ENCODE measurements at places on chromosomes 2 and 18.
A peak's percentile ranks its signal among the peaks of the same experiment; 100 is the strongest.

GRCh38 chr2:72115110-72116080, 32.3 kb downstream of the CYP26B1 start:
- no peak for DNase-seq

GRCh38 chr2:203155406-203155805, 83.4 kb upstream of the CYP20A1 start:
- DNase-seq, result no peak

GRCh38 chr18:74539289-74539688, 5.0 kb downstream of the CNDP1 start:
- DNase-seq, result peak; percentile 22

DNA sequence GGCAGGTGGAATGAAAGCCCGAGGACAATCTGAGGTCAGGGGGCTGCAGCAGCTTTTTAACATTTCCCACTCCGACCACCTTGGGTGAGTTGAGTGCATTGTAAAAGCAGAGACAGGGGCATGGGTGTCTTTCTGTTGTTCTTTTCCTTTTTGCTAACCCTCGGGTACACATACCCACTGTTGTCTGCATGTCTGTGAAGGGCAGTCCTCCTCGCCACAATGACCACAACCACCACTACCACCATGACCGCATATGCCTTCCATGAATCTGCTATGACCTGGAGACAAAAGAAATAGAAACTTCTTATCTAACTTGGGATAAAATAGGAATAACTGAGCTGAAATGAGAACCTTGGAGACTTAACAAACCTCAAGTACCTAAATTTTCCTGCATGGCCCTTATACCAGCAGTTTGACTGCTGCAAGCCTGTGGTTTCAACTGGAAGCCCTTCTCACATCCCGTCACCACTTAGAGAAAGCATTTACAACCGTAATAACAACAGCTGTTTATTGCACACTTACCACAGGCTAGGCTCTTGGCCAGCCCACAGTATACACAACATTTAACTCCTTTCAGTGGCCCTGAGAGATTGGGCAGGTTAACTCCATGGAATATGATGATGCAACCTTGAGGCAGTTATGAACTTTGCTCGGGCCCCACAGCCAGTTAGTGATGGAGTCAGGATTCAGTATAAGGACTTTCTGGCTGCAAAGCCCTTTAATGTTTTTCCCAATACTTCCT, 80.3 kb downstream of the GYPC start:
- no peak for DNase-seq

- no peak for DNase-seq
Measured at GRCh38 chr18:58618822-58619595, 9.9 kb downstream of the ALPK2 start.

DNA sequence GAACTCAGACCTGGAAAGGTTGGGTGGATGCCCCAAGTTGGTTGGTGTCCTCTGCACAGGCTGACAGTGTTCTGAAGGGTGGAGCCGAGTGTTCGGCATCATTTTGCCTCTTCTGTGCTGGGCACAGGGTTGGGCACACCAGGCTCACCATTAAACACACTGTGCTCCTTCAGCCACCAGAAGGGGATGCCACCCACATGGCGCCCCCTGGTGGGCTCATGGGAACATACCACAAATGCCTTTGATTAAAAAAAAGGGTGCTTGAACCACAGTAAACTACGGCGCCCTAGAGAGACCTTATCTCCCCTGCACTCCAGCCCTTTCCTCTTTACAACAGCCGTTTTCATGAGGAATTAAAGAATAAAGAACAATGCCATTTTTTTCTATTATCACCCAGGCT, 89.4 kb downstream of the CELF4 start:
- DNase-seq, result peak; percentile 68
